ENCODE measurements at places on chromosomes 11 and 22. TPM values are rescaled to one million over a fixed set of nuclear protein-coding genes. Genes with fewer than 3 reads are reported as not detected.

DNA sequence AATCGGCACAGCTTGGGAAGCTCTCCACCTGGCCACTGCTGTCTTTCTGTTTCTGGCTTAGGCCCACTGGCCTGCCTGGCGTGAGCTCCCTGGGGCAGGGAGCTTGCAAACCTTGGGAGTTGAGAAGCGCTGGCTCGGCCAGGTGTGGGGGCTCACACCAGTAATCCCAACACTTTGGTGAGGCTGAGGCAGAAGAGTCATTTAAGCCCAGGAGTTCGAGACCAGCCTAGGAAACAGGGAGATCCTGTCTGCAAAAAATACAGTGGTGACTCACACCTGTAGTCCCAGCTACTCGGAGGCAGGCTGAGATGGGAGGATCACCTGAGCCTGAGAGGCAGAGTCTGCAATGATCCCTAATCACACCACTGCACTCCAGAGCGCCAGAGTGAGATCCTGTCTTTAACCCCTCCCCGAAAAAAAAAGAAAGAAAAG lies 4.0 kb downstream of the AP5B1 start:
- DNase-seq: no peak

DNA sequence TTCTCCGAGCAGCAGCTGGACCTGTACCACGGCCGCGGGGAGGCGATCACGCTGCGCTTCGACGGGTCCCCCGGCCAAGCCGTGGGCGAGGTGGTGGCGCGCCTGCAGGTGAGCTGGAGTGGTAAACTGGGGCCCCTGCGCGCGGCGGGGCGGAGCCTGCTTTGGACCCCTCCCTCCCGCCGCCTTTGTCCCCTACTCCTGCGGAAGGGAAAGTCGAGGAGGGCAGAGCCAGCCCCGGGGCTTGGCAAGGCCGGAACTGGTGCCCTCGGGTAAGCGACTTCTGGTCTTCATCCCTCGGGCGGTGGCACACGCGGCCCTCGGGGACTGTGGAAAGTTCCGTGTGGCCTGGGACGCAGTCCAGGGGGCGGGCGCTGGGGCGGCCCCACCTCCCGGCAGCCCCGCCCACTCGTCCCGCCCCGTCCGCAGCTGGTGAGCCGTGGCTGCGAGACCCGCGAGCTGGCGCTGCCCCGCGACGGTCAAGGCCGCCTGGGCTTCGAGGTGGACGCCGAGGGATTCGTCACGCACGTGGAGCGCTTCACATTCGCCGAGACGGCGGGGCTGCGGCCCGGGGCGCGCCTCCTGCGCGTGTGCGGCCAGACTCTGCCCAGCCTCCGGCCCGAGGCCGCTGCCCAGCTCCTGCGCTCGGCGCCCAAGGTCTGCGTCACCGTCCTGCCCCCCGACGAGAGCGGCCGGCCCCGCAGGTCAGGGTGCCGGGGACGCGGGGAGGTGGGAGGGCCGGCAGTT lies 9.2 kb downstream of the SIPA1 start:
- no peak for DNase-seq

DNA sequence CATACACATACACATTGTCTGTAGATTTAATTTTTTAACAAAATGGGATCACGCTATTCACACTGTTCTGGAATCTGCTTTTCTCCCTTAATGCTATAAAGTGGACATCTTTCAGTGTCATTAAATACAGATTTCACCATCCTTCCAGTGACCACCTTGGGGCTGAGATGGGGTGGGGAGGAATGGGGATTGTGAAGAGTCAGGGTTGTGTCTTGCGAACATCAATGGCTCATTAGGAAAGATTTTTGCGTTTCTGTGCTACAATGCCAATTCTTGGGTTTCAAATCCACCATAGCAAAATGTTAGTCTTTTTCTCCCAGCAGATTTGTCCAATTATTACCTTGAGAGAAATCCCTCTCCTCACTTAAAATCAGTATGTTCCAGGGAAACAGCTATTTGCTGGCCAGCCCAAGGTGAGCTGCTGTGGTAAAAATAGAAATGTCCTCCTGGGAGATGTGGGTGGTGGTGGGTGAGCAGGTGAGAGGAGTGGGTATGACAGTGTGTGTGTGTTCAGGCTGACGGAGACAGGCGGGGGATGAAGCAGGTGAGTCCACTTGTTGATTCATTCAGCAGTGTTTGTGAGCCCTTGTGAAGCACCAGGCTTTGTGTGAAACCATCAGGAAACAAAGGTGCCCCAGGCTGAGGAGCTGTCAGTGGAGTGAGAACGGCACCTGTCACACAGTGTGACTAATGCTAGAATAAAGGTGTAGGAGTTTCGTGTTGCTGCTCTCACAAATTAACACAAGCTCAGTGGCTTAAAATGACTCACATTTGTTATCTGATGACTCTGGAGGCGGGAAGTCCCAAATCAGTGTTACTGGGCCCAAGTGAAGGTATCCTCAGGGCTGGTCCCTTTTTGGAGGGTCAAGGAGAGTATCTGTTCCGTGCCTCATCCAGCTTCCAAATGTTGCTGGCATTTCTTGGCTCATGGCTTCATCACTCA lies 1.7 kb upstream of the CBX6 start:
- DNase-seq: no peak

DNA sequence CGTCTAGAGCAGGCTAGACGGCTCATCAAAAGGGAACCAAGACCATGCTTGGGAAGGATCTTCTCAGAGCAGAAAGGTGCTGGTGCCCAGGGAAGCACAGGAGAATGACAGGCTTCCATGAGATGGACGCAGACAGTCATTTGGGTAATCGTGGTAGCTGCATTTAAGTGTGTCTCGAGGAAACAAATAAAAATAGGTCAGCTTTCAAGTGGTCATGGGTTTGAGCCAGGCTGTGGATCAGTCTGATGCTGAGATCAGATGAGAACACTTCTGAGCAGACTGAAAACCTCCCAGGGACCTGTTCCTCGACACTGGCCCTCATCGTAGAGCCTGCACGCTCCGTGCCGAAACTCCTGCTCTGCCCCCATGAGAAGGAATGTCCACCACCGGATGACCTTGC lies 4.7 kb downstream of the CARS1 start:
- no peak for DNase-seq

DNA sequence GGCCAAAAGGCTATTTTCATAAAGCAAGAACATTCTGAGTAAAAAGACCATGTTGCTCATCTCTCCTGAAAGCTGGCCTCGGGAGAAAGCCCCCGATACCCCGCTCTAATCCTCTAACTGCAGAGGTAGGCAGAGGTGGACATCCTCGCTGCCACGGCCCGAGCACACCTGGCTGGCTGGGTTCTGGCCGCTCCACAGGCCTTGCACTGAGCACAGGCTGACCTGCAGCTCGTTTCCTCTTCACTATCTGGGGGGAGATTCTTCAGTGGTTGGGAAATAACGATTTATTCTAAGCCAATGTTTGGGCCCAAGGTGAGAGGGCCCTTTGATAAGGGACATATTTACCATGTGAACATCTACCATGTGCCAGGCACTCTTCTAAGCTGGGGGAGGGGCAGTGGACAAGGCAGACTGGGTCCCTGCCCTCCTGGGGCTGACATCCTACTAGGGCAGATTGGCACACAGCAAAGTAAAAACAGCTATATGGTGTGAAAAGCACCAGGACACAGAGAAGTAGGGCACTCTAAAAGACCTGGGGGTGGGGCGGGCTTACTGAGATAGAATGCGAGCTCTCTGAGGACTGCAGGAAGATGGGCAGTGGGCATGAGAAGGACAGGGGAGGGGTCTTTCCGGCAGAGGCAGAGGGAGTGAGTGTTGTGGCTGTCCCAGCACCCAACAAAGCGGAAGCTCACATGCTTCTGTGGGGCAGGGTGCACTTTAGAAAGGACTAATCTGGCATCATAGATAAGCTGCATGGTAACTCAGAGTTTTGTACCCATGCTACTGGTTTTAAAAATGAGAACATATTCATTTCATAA lies 65.5 kb upstream of the ARFGAP3 start:
- no peak for DNase-seq

- no peak for DNase-seq
These were observed 7.7 kb downstream of the MUC5AC start for GRCh38 chr11:1165256-1166041.

- no peak for DNase-seq
These were observed 151.6 kb upstream of the NAV2 start for GRCh38 chr11:19561011-19561410.

- DNase-seq: no peak
These were observed 61.4 kb upstream of the FADD start for GRCh38 chr11:70141486-70142220.

DNA sequence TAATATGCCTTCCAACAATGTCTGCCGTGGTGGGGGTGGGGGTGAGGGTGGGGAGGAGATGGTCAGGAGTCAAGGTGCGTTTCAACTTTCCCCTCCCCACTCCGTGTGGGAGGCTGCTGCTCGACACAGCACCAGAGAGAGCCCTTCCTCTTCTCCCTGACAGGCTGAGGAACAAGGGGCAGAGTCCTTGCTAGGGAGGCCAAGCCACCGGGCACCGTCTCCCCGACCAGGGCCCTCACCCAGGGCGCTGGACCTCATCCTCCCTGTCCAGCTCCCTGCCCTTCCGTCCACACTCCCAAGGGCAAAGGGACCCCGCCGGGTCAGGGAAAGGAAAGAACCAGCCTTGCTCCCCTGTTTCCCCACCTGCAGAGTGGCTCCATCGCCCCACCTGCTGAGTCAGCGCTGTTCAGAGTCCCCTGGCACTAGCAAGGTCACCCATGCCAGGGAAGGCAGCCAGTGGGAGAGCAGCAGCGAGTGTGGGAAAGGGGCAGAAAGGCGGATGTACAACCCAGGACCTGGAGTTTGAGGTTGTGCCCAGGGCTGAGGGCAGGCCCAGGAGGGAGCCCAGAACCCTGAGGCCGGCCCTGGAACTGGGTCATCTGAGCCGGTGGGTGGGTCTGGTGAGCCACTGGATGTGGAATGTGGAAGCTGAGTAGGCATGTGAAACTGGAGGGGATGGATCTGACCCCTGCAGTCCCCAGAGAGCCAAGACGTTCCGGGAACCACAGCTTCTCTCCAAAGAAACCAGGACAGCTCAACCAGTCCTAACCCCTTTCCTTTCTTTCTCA lies 47.2 kb downstream of the BUD13 start:
- DNase-seq: no peak

DNA sequence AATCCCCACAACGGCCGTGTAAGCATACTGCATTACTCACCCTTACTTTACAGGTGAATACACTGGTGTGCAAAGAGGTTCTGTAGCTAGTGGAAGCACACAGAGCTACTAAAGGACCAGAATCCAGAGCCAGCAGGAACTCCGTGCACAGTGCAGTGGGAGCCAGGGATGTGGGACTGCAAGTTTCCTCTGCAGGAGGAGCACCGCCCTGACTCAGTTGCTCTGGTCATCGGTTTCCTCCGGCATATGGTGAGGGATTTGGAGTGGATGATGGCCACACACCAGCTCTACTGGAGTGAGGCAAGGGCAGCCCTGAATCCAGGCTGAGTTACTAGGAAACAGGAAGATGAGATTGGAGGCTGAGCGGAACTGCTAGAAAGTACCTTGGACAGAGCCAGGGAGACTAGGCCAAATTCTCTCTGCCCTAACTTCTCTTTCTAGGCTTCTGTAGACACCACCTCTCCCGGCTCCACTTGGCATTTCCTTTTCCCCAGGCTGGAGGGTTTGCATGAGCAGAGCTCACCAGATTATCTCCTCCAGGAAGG lies 18.2 kb upstream of the C22orf42 start:
- DNase-seq: no peak

DNA sequence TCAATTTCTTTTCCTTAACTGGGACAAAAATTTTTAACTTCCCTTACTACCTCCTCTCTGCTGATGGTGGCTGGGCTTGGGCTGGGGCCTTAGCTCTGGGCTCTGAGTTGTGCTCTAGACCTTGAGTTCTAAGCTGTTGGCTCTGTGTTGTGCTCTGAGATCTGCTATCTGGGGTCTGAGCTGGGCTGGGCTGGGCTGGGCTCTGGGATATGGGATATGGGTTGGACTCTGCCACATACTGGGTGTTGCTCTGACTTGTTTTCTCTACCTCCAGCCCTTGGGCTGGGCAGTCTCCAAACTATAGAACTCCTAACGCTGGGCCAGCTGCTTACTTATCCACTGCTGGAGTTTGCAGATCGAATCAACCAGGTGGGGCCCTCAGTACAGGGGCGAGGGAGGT lies 41.9 kb downstream of the DNHD1 start:
- no peak for DNase-seq

DNA sequence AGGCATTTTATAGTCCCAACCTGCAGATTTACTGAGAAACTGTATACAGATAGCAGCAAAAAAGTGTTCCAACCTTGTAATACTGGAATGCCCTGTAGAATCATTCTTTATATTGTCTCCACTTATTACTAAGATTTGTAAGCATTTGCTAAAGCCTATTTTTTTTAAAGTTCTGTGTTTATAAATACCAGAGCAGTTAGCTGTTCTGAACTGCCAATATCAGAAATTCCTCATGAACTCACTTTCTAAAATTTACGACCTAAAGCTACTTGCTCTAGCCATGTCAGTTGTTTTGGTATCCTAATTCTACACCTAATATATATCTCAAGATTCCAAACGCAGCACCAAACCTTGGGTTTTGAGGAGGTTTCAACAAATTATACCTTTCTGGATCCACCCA lies 103.2 kb downstream of the C11orf65 start:
- no peak for DNase-seq

DNA sequence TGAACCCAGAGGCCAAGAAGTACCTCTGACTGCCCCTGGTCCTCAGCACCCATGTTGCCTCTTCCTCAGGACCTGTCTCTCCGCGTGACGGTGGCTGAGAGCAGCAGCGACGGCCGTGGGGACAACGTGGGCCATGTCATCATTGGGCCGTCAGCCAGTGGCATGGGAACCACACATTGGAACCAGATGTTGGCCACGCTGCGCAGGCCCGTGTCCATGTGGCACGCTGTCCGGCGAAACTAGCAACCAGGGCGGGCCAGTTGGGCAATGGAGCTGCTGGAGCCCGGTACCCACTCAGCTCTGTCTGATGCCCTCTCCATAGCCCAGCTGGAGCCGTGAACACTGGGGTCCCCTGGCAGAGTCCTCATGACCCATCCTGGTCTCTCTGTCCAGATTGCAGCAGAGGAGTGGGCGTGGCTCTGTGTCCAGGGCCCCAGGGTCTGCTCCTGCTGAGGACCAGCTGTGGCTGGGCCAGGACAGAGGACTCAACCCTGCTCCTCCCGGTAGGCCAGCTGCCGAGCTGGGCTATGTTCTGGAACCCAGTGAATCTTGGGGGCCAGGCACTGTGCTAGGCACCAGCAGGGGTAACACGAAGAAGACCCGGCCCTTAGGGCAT lies 8.0 kb upstream of the RHOD start:
- no peak for DNase-seq

- no peak for DNase-seq
These were observed 583.2 kb downstream of the BUD13 start for GRCh38 chr11:116189408-116190170.

The P2RY6 gene
- 4.5 TPM for total RNA-seq

The THY1 gene
- 9.7 TPM for total RNA-seq

The DRD2 gene
- 0.42 TPM for total RNA-seq

The TRIM49D2 gene
- not detected for total RNA-seq

The MRPL21 gene
- 84.3 TPM for total RNA-seq

The MS4A7 gene
- total RNA-seq: not detected

The NDUFC2 gene
- total RNA-seq: 98.5 TPM

The GPR83 gene
- not detected for total RNA-seq

Data from kidney epithelial cell (primary cell).